Stimulated activated CD8-positive, alpha-beta memory T cell treated with anti-CD3 and anti-CD28 coated beads, Interleukin-4, amount 100 ng/mL, for 24 hours (primary cell): ENCODE measurements at places on chromosomes 1 and 21.

DNA sequence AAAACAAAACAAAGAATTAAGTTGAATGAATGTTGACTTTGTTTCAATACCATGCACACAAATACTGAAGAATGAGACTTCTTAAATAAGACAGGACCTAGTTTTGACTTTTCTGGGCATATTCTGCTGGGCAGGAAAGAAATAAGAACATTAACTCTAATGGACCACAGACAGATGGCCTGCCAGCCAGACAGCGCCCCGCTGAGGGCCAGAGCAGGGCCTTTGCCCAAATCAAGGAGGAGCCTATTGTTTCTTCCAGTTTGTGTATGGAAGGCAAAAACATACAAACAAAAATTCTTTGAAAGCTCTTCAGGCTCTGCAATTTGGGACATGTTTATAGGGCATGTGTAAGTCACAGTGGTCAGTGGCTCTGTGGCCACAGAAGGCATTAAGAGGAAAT, 44.4 kb upstream of the KIF26B start:
- no peak for DNase-seq

DNA sequence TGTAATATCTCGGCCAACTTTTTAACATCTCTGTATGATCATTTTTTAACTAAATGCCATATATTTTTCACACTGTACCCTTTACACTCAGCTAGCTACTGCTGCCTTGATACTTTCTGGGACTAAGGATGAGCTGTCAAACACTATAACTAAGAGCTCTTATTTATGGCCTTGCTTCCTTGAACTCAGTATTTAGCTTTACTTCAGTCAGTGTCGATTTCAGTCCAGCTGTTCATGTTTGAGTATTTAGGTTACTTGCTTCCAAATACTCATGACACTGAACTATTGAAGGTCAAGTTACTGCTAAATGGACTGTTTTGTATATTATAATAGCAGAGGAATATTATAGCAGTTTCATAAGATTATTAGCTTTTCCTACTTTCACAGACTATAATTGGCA, 25.9 kb upstream of the USP25 start:
- DNase-seq = no peak

GRCh38 chr21:39381009-39381408, 32.1 kb upstream of the HMGN1 start:
- no peak for DNase-seq

DNA sequence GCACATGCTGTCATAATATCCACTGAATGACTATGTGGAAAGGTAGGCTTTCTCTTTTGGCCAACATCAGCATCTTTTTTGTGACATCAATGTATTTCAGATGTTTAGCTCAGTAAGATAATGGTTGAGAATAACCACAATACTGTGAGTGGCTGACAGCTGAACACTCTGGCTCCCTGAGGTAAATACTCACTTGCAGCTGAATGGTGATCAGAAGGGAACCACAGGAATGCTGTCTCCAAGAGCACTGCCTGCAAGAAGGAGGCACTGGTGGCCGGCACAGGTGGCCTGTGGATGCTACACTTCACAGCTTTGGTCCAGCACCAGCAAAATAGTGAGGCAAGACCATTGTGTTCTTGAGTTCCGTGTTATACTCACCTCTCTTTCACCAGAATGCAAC, 118.7 kb upstream of the PPM1J start:
- DNase-seq = no peak

- no peak for DNase-seq
Observed at GRCh38 chr21:26177746-26178426, 7.3 kb upstream of the APP start.
